ENCODE measurements at places on chromosomes 7 and 10.

GRCh38 chr10:6321880-6322279 is 119.1 kb downstream of the PFKFB3 start:
- DNase-seq, result no peak

GRCh38 chr10:24256619-24257107 is 47.7 kb downstream of the KIAA1217 start:
- DNase-seq, result no peak

- DNase-seq, result no peak
These were observed 32.1 kb downstream of the RBAK start for GRCh38 chr7:5077740-5078139.

DNA sequence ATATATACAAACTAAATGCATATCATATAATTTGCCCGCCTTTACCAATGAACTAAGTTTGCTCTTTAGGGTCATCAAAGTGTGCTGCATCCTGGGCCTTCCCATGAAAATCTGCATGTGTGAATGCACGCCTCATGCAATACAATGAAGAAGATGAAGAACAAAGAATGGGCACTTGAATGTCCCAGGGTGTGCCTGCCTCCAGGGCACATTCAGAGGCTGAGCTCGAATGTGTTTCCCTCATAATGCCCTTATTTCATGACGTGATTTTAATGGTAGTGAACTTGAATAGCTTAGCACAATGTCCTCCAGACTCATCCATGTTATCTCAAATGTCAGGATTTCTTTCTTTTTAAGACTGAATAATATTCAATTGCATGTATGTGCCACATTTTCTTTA is 824.9 kb downstream of the TNS3 start:
- DNase-seq, result no peak

Measured in activated CD8-positive, alpha-beta memory T cell treated with anti-CD3 and anti-CD28 coated beads, Interleukin-2, amount 50 U/mL, for 4 hours (primary cell).